ENCODE measurements at places on chromosomes 4 and X. TPM values are rescaled to one million over a fixed set of nuclear protein-coding genes. Genes with fewer than 3 reads are reported as not detected.
A peak's percentile ranks its signal among the peaks of the same experiment; 100 is the strongest.

- no peak for DNase-seq
These were observed 610.1 kb downstream of the TECRL start for GRCh38 chr4:63799166-63799565.

DNA sequence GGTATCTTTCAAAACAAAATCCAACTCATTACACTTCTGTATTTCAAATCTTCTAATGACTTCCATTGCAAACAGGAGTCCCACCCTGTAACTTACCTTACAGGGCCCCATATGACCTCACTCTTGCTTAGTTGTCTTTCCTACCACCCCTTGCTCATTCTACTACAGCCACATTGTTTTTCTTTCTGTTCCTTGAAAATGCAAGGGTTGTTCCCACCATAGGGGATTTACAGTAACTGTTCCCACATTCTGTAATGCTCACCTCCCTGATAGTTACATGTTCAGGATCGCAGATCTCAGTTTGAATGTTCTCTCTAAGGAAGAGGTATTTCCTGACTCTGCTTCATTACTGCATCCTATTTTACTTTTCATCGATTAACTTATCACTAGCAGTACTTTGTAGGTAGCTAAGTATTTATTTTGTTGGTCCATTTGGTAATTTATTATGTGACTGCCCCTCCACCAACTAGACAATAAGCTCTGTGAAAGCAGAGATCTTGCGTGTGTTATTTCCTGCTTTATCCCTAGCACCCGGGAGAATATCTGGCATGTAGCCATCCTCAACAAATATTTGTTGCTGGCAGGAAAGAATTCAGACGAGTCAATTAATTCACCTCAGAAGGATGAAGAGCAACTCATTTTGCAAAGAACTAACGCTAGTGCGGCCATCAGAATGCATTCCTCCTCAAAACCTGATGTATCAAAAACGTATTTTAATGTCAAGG lies 21.4 kb downstream of the MAOB start:
- peak; percentile 13 for DNase-seq

DNA sequence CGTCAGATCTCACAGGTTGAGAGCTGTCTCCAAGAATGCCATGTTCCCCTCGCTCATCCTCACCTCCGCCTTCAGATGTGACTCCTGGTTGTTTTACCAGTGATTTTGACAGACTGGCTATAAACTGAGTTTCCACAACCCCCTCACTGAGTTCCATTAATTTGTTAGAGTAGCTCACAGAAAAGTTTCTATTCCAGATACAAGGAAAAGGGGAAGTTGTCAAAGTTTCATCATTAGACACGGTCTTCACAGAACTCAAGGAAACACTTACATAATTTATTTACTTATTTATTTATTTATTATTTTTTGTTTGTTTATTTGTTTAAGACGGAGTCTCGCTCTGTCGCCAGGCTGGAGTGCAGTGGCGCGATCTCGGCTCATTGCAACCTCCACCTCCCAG lies 55.7 kb upstream of the IQSEC2 start:
- DNase-seq, result no peak

DNA sequence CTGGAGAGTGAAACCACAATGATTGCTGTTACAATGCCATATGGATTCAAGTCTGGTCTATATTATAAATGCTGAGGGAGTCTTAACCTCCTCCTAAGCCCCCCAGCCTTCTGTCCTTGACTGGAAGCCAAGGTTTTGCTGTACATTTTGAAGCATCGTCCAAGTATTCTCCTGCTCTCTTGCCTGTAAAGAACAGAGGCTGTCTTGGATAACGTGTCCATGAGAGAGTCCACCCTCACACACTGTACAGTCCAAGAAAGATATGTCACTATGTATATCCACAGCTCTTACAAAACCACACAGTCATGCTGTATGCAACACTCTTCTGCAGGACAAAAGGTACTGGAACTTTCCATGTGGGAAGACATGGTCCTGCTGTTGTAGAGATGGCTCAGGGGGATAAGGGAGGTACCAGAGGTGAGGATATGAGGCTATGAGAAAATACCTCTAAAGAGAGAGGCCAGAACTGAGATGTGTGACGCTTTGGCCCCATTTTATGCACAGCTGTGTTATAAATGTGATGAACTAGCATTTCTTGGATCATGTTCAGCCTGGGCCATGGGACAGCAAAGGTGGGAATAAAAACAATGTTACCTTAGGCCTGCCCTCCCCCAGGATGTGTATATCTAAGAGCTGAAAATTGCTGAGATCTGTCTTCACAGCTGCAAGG lies 678.6 kb downstream of the IQCM start:
- no peak for DNase-seq

DNA sequence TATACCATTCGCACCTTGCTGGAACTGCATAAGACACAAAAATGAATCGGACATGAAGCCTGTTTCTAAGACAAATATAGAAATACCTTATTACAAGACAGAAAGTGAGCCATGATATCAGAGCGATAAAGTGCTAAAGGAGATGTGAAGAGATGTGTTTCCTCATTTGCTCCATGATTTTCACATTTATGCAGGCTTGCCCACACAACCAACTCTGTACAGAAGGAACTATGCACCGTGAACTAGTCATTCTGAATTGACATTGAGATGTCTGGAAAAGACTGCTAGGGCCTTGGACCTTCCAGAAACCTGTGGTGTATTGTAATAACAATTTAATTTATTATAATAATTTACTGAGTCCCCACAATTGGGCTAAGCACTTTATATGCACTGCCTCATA lies 38.6 kb upstream of the TXK start:
- DNase-seq, result no peak

DNA sequence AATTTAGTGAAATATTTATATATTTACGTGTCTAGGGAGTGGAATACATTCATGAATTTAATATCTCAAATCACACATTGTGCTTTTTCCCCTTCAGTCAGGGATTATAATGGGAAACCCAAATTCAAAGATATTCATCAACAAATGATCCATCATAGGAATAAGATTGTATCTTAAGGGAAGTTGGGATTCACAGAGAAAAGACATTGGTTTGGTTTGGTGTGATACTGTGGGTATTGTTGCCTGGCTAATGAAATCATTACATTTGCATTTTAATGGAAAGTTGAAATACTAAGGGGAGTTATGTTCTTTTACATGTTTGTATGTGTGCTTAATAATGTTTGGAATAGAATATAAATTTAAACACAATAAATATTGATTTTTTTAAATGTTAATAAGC lies 1.7 kb downstream of the TET2 start:
- DNase-seq, result no peak

- DNase-seq, result peak; percentile 82
These were observed 20.1 kb upstream of the SASH3 start for GRCh38 chrX:129759576-129760061.

- no peak for DNase-seq
These were observed 314.1 kb upstream of the PPARGC1A start for GRCh38 chr4:24203926-24204325.

- peak; percentile 43 for DNase-seq
These were observed 12.8 kb upstream of the ELOVL6 start for GRCh38 chr4:110211007-110211769.

- DNase-seq, result no peak
These were observed 35.8 kb downstream of the PSAPL1 start for GRCh38 chr4:7398788-7399439.

DNA sequence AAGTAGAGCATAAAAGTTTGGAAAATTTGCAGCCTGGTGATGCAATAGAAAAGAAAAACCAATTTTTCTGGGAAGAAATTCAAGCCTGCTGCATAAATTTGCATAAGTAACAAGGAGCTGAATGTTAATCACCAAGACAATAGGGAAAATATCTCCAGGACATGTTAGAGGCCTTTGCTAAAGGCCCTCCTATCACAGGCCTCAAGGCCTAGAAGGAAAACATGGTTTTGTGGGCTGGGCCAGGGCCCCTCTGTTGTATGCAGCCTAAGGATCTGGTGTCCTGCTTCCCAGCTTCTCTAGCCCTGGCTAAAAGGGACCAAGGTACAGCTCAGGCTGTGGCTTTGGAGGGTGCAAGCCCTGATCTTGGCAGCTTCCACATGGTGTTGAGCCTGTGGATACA lies 6.2 kb upstream of the RTL3 start:
- no peak for DNase-seq

DNA sequence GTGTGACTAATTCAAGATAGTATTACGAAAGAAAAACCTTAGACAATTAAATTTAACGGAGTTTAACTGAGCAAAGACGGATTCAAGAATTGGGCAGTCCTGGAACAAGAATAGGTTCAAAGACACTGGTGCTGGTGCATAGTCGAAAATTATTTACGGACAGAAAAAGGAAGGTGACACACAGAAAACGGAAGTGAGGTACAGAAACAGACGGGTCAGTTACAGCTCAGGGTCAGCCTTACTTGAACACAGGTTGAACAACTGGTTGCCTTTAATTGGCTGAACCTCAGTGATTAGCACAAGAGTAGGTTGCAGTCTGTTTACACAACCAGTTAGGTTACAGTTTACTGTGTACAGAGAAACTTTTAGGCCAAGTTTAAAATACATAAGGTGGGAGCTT lies 31.5 kb downstream of the KLHL8 start:
- DNase-seq, result no peak

DNA sequence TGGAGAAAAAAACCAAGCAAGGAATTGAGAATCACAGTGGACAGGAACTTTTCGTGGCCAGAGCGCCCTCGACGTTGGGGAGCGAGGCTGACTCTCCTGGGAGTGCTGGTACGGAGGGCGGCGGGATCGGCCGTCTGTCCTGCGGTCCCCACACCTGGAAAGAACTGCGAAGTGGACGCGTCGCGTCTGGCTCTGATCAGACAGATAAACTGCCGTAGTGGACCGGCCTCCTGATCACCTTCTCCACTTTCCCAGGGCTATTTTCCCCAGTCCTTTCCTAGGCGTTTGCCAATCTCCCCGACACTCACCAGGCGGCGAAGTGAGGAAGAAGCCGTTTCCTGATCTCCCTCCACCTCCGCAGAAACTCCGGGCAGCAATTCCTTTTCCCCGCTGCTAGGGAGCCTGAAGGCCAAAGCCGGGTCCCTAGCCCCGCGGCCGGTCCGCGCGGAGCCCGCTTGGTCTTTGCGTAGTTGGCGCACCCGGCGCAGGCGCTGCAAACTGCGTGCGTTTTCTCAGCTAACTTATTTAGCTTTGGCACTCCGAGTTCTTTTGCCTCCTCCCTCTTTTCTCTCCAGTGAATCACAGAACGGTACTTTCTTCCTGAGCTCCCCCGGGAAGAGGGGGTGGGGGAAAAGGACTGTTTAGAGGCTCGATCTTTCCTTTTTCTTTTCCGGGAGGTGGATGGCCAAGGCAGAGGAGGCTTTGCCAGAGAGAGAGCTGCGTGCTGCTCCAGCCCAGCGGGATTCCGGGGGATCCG lies at the start of gene ARSJ:
Gene ARSJ, minus strand, starts transcription at position 500 of the 757 bp plus-strand sequence. CDS start 813 bp downstream, outside the sequence.
- DNase-seq, result peak; percentile 77

- peak; percentile 7 for DNase-seq
These were observed 369.5 kb downstream of the PPP3CA start for GRCh38 chr4:100977746-100978397.

CTAG1B gene
- total RNA-seq, result not detected

OTC gene
- not detected for total RNA-seq

NXT2 gene
- 22.0 TPM for total RNA-seq

BTK gene
- total RNA-seq, result not detected

GLOD5 gene
- total RNA-seq, result not detected

GAGE12E gene
- not detected for total RNA-seq

GRIA3 gene
- 0.06 TPM for total RNA-seq

PDE5A gene
- 121 TPM for total RNA-seq

RAB9B gene
- 0.74 TPM for total RNA-seq

Measured in H4 (cell line).